CD4-positive, alpha-beta T cell treated with Interleukin-17A for 4 hours (primary cell): ENCODE measurements at places on chromosomes 5 and 9.

GRCh38 chr5:150302301-150303069 lies at the start of gene ARSI:
Gene ARSI (minus strand): TSS chr5:150302905. CDS start chr5:150302373, 532 bp downstream.
- DNase-seq, result no peak

- no peak for DNase-seq
Observed at GRCh38 chr5:65364907-65365306, 116.8 kb downstream of the ADAMTS6 start.

DNA sequence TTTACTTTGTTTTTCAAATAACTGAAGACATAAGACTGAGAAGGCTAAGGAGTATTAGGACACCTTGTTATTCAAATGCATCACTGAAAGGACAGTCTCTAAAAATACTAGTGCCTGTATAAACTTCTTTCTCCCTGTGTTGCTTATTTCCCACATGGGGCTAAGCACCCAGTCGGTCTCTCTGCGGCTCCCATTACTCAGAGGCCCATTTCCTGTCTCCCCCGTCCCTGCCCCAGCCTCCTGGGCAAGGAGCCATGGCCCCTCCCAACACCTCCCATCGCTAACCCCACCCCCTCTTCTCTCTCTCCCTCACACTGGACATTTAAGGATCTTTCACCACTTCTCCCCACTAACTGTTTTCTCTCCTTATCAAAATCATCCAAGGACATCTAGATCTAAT lies 81.9 kb downstream of the EBF1 start:
- peak; percentile 16 for DNase-seq

DNA sequence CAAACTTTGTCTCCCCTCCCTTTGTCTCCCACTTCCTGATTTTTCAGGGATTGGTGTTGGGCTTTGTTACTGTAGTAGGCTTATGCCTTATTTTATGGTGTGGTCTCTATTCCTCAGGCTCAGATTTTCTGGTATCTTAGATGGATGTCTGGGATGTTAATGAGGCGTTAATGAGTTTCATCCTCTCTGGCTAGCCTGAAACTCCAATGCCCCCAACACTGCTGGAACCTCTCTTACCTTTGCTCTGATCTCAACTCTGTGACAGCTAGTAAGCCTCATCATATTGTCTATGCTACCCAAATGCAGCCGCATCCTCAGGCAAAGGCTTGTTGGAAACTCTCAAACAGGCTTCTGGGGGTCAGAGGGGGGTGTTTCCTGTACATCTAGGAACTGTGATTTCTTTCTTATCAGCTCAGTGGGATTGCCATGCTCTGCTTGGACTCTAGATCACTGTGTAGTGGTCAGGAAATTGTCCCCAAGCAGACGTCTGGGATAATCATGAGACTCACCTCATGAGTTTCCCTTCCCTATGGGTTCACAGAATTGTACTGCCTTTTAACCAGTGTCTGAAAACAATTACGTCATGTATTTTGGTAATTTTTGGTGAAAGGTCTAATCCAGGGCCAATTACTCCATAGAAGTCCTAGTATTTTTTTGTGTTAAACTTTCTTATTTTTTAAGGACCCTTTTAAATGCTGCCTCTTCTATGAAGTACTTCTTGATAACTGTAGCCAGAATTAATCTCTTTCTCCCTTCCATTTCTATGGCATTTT lies 88.8 kb upstream of the TRPC7 start:
- DNase-seq, result no peak

DNA sequence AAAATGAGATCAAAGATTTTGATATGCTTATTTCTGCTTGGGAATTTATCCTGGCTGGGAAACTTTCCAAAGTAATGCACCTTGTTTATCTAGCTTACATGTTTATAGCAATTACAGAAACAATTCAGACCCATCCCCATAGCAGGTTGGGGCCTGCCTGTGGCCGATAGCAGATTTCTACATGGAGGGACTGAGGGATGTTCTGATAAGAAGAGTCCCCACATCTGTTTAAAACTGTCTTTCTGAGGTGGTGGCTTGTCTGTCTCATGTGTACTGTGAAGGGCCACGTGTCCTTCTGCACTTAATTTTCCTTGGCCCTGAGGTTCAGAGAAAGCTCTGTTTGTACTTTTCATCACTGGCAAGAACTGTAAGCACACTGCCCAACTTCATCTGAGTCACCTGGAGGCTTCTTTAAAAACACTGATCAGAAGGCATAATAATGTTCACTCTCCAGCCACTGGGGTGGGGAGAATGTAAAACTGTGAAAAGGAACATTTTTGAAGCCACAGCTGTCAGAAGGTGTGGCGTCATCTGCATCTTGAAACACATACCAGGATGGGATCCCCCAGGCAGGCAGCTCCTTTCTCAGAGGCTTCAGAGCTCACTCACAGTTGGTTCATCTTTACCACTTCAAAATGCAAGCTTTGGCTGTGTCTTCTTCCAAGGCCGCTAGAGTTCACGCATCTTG lies 80.3 kb downstream of the MAP1B start:
- no peak for DNase-seq

DNA sequence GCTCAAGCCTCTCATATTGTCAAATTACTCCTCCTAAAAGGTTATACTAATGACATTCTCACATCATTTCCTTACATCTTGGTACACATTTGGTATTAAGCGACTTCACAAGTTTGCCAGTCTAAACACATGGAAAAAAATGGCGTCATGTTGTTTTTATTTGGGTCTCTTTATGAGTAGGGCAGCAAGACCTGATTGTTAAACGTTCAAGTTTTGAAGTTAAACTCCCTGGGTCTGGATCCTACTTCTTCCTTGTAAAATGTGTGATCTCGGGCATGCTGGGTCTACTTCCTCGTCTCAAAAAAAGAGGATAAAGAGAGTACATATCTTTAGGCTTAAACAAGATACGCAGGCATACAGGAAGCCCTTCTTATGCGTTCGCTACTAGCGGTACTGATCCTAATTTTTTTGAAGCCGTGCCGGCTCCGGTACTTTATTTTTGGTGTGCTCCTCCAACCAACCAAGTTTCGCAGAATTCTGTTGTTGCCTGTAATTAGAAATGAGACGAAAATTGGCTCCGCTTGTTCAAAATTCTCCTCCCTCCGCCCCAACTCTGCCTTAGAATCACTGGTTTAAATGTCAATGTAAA lies 596 bp upstream of the CDC37L1 start:
- no peak for DNase-seq

DNA sequence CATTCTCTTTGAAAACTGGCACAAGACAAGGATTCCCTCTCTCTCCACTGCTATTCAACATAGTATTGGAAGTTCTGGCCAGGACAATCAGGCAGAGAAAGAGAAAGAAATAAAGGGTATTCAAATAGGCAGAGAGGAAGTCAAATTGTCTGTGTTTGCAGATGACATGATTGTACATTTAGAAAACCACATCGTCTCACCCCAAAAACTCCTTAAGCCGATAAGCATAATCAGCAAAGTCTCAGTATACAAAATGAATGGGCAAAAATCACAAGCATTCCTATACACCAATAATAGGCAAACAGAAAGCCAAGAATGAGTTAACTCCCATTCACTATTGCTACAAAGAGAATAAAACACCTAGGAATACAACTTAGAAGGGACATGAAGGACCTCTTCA lies 21.0 kb upstream of the EPB41L4A start:
- DNase-seq, result no peak

DNA sequence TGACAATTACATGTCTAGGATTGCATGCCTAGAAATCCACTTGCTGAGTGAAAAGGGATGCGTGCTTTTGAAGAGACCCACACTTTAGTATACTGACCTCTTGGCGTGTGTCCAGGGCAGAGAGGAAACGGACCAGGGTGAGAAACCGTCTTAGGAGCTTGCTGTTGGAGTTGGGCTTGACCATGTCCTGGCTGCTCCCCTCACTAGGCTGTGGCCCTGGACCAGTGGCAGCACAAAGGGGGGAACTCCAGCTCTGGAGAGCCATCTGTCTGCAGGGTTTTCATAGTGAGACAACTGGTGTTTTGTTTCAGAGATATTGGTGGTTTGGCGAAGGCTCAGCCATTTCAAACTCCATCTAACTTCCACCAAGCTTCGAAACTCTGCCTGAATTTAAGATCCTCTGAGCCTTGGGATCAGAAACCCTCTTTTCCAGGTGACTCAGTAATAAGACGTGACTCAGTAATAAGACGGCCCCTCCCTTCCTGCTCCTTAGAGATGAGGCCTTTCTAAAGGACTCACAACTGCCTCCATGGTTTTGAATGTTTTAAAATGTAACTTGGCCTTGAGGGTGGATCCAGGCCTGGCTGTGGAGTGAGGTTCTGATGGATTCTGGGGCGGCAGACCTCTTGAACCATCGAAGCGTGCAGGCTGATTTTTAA lies 165.8 kb downstream of the MELK start:
- no peak for DNase-seq

DNA sequence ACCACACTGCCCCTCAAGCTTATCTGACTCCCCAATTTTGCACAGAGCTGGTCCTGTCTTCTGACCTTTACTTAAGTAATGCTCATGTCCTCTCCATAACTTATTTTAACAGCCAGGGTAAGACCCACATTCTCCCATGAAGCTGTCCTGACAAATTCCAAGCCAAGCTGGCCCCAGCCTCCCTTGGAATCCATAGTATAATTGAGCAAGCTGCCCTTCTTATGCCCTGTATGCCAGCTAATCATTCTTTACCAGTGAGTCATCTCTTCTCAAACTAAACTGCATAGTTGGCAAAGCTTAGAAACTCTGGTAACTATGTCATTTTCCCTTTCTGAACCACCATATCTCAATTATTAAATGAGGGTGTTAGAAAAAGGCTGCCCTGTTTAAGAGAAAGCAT lies 92.4 kb downstream of the NFIB start:
- DNase-seq, result no peak

DNA sequence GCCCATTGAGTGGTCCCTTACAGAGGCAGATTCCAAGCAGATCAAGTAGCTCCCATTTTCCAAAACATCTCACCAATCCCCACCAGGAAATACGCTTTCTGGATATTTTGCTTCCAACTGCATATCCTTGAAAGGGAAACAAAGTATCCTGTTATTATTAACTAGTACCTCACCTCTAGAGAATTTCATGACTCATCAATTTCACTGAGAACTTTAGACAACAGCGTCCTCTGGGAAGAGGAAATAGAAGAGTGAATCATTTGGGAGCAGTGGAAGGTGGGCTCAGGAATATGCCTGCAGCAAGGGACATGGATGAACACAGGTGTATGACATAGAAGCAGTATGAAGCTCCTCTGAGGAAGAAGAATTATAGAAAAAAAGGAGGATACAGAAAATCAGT lies 186.7 kb downstream of the MARCHF11 start:
- no peak for DNase-seq

GRCh38 chr9:87433853-87434252 lies 63.8 kb upstream of the DAPK1 start:
- DNase-seq, result no peak

DNA sequence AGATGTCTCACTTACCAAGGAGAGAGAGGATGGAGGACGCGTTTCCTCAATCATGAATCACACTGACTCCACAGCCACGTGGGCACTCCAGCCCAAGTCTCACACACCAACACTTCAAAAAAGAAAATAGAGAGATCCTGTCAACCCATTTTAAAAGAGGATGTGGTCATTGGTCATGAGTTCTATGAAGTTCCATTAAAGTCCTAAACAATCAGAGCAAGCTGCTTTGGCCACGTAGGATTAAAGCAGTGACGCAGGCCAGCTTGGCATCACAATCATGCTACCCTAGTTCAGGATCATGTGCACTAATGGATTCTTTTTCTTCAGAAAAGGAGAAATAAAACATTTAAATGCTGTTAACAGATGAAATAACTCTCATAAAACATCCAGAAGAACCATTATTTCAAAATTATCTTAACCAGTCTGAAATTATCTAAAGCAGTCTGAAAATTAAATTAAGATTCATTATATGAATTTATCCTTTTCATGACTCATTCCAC lies 108.1 kb downstream of the SEMA5A start:
- no peak for DNase-seq

- DNase-seq, result no peak
Observed at GRCh38 chr5:43683884-43684471, 81.0 kb downstream of the NNT start.

DNA sequence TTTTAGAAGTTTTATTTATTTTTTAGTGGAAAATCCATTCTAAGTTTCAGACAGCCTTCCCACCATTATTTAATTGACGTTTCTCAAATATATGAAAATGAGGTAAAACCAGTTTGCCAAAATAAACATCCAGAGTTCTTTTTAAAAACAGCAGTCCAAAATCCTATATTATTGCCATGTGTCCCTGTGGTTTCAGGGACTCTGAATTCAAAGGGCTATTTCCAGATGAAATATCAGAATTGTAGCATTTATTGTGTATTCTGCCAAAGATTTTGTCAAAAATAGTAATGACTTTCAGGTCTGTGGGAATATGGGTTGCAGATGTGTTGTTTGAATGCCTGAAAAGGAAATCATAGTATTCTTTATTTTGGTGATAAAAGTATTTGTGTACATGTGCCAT lies 41.6 kb downstream of the XRCC4 start:
- no peak for DNase-seq

DNA sequence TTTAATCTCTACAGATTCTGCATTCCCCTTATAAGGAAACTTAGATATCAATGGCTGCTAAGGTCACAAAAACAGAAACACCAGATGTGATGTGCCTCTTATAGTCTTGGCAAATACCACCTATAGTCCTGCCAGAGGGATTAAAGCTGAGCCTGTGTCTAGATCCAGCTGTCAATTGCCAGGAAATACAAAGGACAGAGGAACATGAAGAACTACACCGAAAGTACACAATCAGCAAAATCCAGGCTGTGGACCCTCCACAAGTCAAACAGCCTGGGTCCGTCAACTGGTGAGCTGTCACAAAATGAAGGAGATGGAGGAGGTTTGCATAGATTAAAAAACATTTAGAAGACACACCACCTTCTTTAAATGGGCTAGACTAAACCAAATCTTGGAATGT lies 85.4 kb downstream of the KLF4 start:
- DNase-seq, result no peak

DNA sequence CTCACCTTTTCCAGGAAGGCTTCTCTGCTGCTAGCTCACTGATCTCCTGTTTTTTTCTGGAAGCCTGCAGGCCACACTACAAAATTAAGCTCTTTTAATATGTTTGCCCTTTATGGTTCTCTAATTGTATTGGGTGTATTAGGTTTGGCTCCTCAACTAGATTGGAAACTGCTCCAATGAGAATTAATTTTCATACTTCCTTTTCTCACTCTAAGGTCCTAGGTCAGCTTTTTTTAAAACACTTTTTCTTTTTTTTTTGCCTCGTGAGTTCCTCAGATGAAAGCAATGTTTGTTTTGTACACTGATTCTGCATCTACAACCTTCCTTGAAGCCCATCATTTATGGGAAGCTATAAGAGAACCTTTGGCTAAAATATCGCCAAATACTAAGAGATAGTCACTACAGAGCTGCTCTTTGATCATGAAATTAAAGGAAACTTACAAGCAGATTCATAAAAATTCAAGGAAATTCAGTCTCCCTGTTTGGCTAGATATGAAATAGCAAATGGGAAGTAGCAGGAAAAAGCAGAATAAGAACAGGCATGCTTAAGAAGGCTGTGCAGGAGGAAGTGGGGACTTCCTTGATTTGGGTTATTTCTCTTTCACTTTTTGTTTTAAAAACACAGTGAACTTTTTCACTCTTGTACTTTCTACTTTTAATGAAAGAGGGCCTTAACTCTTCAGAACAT lies 55.2 kb upstream of the FYB1 start:
- peak; percentile 20 for DNase-seq

GRCh38 chr5:128949847-128950546 lies 15.3 kb upstream of the SLC27A6 start:
- DNase-seq, result no peak
